ENCODE measurements at places on chromosomes 2 and 18. TPM values are rescaled to one million over a fixed set of nuclear protein-coding genes. Genes with fewer than 3 reads are reported as not detected.

GRCh38 chr2:68216454-68217310, 35.6 kb downstream of the PPP3R1 start:
- no peak for DNase-seq

The CENPA gene
- total RNA-seq, result 1.8 TPM

The FSIP2 gene
- 0.26 TPM for total RNA-seq

The IL18R1 gene
- 5.4 TPM for total RNA-seq

- DNase-seq, result no peak
These were observed 42.3 kb downstream of the STPG4 start for GRCh38 chr2:47112665-47113435.

The LYPD6B gene
- not detected for total RNA-seq

The ASB18 gene
- total RNA-seq, result not detected
